Activated naive CD8-positive, alpha-beta T cell treated with anti-CD3 and anti-CD28 coated beads for 36 hours (primary cell): ENCODE measurements at places on chromosomes 3 and 15. TPM values are rescaled to one million over a fixed set of nuclear protein-coding genes. Genes with fewer than 3 reads are reported as not detected.

POLR2M gene
- total RNA-seq, result 93.1 TPM

SLC22A14 gene
- not detected for total RNA-seq

AHSG gene
- total RNA-seq, result not detected

NRG4 gene
- total RNA-seq, result not detected

MYO5C gene
- total RNA-seq, result 0.98 TPM

CSPG4 gene
- total RNA-seq, result not detected

CIP2A gene
- total RNA-seq, result 54.8 TPM

STXBP5L gene
- total RNA-seq, result not detected

SI gene
- total RNA-seq, result not detected
